ENCODE measurements at places on chromosomes 4 and X.

GRCh38 chr4:167102475-167102874 is 131.8 kb downstream of the SPOCK3 start:
- DNase-seq, result no peak

DNA sequence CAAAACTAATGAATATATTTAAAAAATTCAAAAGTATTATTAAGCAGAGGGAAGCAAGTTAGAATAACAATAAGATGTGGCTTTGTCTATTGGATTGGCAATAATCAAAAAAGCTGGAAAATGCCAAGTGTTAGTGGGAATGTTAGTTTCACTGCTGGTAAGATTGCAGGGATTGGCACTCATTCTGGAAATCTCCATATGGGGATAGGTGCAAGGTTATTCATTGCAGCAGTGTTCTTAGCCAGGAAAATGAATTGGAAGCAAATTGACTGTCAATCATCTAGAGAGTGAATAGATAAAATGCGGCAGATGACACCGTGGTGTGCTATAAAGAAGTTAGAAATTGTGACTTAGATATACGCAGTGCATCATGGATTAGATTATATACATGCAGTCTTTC is 1615.5 kb upstream of the PCDH7 start:
- no peak for DNase-seq

DNA sequence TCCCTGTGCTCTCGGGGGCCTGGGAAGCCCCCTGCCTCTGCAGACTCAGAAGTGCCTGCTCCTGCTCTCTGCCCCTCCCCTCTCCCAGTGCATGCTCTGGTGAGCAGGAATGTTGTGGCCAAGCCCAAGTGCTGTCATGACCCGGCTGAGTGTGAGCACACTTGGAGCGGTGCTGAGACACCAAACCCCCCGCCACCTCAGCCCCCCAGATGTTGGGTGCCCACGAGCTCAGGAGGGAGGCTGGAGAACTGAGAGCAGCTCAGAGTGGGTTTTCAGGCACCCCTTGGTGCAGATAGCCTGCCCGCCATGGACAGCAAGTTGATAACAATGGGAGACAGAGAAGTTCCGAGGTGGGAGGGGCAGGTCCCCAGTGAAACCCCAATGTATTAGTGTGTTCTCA is 477.4 kb downstream of the ACTRT1 start:
- DNase-seq, result no peak

DNA sequence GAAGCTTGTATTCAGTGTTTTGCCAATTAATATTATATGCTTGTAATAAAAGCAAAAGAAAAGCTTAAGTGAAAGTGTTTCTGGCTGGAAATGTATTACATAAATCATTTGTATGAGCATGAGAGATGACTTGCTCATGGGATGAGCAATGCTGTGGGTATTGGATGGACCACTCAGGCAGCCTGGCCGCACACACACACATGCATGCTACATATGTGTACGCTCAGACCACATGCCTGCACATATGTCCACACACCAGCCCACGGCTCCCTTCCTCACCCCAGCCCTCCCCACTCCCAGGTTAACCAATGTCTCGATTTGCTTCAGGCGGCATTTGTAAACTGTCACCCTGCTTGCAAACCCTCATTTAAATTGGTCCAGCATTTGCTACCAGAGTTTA is 55.9 kb downstream of the CPLX1 start:
- no peak for DNase-seq

DNA sequence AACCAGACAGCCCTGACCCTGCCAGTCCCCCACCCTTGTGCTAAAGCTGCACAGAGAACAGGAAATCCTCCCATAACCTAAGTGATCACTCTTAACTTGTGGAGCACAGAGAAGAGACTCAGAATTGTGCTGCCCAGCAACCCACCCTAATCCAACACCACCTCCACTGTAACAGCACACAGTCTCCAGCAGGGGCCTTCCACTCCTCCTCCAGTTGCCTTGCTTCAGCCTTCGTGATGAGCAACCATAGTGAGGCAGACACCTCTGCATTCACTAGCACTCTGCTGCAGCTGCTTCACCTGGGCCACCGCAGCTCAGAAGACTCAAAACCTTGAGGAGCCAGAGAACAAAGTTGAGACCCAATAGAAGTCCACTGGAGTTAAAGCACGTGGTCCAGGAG is 7.9 kb upstream of the UGT2B4 start:
- DNase-seq, result no peak

GRCh38 chrX:78595901-78596502 is 63.1 kb downstream of the RTL3 start:
- DNase-seq, result no peak
